ENCODE measurements at places on chromosomes 5 and 9.

- no peak for DNase-seq
Observed at GRCh38 chr5:177447611-177448243, 1.1 kb downstream of the PRR7 start.

GRCh38 chr5:35436400-35437057 is 181.1 kb upstream of the SPEF2 start:
- DNase-seq = no peak

- no peak for DNase-seq
Observed at GRCh38 chr5:33237471-33237870, 203.3 kb upstream of the TARS1 start.

GRCh38 chr9:126499911-126500599 is 113.7 kb upstream of the LMX1B start:
- DNase-seq = no peak

GRCh38 chr5:112063856-112064255 is 306.9 kb upstream of the NREP start:
- no peak for DNase-seq

- DNase-seq = no peak
Observed at GRCh38 chr9:81002242-81002641, 687.1 kb downstream of the TLE1 start.

GRCh38 chr9:127159949-127160610 is 37.6 kb upstream of the ANGPTL2 start:
- DNase-seq = no peak

- no peak for DNase-seq
Observed at GRCh38 chr9:6219040-6219439, 3.4 kb downstream of the IL33 start.

DNA sequence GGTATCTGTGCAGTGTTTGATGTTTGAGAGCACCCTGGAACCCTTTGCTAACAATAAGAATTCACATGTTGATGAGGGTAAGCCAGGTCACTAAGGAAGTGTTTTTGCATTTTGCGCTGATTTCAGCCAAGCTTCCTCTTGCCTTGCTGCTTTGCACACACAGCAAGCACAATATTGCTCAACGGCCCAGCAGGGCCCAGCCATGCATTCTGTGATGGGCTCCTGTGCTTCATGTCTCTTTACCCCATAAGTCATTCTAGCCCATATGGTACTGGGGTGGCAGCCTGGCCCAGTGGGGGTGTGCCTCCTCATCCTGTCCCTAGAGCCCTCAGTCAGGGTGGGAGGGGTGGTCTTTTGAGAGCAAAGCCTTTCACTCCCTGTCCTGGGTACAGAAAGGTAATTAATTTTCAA is 481.3 kb downstream of the GADD45G start:
- DNase-seq = no peak

- DNase-seq = no peak
Observed at GRCh38 chr5:59137846-59138245, 555.0 kb downstream of the RAB3C start.

- DNase-seq = no peak
Observed at GRCh38 chr5:108672639-108673038, 75.1 kb upstream of the FER start.

- DNase-seq = no peak
Observed at GRCh38 chr5:151251001-151251551, 1.9 kb upstream of the GM2A start.

DNA sequence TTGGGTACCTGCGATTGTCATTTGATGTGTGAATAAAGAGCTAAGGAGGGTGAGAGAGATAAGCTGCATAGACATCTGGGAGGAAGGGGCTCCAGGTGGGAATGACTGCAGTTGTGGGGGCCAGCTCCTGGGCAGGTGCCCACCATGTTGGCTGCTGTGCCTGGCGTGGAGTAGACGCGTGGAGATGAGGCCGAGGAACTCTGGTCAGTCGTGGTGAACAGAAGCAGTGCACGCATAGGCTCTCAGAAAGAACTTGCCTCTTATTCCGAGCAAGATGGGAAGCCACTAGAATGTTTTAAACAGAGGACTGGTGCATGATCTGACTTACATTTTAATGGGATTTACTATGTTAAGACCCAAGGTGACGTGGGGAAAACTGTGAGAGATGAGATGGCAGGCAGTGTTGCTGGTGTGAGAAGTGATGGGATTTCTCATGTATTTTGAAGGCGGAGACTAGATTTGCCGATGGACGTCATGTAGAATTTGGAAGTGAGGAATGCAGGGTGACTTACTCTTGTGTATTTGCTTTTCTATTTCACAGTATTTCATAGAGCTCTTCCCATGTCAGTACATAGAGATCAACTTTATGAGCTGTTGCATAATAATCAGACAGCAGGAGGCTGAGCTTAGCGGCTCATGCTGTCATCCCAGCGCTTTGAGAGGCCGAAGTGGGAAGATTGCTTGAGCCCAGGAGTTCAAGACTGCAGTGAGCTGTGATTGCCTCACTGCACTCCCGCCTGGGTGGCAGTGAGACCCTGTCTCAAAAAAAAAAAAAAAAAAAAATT is 71.1 kb downstream of the EHMT1 start:
- no peak for DNase-seq

DNA sequence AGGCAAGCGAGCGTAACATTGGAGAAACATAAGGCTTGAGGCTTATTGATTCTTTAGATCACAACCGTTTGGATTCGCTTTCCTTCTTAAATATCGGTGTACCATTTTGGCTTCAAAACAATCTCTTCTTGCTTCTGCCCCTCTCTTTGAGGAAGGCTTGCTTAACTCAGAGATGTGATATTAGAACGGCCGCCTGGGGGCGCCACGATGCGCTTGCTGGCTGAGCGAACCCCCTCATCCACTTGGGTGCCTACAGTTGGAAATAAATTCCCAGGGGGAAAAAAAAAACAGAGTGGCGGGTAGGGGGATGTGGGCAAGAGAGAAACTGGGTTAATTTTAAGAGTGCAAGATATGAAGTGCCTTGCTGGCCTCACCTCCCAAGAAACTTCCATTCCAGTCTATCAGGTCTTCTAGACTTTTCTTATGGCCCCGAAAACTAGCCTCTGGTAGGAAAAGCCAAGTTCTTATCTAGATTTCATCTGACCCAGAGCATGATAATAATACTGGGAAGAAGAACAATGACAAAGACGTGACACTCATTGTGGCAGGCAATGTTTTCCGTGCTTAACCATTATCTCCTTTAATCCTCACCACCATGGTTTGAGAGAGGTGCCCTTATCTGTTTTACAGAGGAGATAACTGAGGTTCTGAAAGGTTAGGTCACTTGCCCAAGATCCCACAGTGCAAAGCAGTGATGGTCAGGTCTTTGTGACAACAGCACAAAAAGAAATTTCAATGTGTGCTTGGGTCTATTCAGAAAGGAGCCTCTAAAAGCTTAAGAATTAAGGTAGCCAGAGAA is 115.8 kb downstream of the DPYSL3 start:
- DNase-seq = no peak

GRCh38 chr5:57504357-57504756 is 21.7 kb upstream of the ACTBL2 start:
- no peak for DNase-seq

Data from NCI-H1048 (cell line).